ENCODE measurements at places on chromosomes 1 and 21.

DNA sequence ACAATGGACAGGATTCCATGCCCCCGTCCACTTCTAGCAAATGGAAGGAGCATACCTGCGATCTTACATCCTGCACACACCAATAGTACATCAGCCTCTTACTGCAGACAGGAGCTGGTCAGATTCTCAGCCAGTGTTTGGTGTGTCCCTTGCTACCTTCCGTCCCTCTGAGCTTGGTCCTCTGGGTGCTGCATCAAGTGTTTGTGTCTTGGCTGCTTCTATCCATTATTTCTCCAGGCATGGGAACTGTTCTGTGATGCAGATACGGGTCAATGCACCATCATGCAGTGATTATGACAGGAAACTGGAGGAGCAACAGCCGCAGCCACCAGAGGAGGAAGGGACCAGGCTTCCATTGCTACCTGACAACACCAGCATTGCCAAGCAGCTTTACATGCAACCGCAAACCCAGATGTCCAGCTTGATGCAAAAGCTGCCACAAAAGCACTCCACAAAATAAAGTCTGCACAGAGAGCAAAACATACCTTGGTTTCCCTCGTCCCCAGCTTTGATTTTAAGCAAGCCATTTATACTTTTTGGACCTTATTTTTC is 21.9 kb upstream of the OVAAL start:
- DNase-seq = no peak

DNA sequence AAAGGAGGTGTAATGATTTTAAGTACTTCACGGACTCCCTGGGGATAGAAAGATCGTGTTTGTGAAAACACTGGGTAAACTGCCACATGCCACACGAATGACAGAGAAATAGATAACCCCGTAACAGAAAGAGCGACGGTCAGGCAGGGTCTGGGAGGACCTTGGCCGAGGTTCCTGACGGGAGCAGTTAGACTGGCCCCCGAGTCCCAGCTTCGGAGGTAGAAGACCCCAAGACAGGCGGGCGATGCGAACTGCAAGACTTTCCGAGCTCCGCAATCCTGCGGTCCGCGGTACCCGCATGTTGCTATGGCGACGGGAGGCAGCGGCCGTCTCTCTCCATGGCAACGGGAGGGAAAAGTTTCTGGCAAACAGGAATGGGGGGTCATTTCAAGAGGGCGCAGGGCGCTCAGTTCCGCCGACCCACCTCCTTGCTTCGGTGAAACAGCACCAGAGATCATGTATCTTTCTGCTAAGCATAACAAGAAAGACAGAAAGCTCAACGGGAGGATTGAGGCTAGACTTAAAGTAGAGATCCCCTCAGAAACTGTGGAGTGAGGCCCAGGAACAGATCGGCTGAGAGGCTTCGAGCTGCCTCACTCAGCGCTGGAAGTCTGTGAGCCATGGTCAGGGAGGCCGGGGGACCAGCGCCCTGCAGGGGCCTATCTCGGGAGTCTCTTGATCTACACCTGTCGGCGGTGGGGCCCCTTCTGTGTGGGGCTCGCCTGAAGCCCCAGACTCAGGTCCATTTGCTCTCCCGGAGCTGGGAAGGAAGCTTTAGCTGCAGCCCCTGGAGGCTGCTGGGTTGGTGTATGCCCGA is 685 bp upstream of the SYT6 start:
- no peak for DNase-seq

DNA sequence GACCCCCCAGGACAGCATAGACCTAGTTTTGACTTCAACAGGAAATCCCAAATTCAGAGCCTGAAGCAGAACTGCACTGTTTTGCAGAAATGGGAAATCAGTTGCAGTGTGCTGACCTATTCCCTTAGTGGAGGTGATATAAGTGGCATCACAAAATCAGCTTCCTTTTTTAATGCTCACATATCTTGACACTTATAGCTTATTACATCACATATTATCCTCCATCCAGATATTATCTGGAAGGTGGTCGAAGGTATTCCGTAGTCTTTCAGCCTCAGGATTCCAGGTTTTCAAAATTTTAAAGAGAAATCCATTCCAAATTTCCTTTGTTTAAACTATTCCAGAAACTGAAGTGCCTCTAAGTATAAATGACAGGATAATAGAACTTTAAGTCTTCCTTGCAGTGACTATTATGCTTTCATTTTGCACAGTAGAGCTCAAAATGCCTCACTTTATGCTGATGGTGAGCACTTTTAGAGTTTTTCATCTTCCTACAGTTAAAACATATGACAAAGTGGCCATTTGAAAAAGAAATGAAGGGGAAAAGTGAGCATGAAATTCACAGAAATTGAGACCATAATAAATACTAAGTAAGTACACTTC is 106.4 kb upstream of the DPYD start:
- DNase-seq = no peak

- no peak for DNase-seq
Measured at GRCh38 chr1:207021876-207022596, 10.5 kb downstream of the C1orf116 start.

DNA sequence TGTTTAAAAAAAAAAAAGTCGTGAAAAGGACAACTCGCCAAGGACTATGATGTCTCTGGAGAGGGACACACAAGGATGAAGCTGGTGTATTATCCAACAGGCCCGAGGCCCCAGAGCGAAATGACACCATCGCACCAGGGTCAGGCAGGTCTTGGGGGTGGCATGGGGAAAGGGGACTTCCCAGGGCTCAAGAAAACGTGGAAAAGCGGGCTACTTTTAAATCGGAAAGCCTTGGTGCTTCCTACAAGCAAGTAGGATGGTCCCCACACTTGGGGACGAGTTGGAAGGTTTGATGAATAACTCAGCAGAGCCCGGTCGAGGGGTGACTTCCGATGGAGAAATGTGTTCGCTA is 505 bp upstream of the GNPAT start:
- DNase-seq = no peak

- no peak for DNase-seq
Measured at GRCh38 chr1:235069577-235070563, 58.8 kb downstream of the TOMM20 start.

- DNase-seq = no peak
Measured at GRCh38 chr1:24252185-24252780, 65.2 kb upstream of the IFNLR1 start.

DNA sequence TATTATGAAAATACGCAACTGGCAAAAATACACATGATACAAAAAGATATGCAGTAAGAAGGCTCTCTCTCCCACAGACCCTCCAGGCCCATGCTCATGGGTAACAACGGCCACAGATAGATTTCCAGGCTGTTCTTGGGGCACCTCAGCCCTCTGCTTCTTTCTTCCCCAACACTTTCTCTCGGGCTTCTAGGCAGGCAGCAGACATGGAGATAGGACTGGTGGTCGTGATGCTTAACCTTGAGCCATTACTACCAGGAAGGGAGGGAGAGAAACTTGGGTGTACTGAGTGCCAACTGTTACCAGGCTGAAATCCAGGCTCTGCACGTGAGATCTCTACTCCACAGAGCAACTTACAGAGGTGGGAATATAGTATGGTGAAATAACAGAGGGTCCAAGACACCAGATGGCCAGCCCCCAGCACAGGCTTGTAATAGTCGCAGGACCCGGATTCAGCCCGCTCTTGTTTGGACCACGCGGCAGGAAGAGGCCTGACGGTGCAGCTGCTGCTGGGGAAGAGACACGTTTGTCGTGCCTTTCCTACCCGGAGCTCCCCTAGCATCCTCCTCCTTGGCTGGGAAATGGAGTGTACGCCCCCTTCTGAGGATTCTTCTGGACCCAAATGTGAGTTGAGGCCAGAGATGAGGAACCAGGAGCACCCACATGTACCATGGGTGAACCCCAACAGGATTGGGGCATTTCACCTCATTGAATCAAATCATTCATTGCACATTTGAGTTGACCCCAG is 441.1 kb upstream of the VAMP3 start:
- no peak for DNase-seq

- DNase-seq = no peak
Measured at GRCh38 chr1:65980237-65980636, 187.5 kb downstream of the PDE4B start.

DNA sequence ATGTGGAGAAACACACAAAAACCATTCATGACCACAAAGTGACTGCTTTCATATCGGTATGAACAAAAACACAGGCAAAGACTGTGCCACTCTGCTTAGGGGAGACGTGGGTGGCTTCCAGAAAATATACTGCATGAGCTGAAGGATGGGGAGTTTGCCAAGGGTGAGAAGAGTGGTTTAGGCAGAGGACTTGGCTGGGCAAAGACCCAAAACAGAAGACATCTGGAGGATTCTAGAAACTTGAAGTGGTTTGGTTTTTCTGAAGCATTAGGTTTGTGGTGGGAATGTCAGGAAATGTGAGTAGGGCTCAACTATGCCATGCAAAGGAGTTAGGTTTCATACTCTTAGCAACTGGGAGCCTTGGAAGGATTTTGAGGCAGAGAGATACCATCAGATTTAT is 26.6 kb upstream of the DNM3 start:
- no peak for DNase-seq

- no peak for DNase-seq
Measured at GRCh38 chr1:35873243-35873750, 9.7 kb upstream of the AGO1 start.

DNA sequence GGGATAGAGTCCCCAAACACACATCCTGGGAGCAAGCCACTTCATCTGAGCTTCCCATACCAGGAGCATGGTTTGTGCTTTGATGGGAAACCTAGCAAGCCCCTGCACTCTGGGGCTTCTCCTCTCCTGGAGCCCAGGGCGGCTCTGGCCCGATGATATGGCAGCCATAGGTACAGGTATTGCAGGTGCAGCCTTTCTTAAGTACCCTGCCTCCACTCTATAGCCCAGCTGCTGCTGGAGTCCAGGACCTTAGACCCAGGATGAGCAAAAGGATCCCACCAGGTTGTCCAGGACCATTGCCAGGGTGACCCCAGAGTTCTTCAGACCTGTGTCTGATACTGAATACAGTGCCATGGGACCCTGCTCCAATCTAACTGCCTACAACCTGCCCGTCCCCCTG is 4.2 kb downstream of the C1orf226 start:
- no peak for DNase-seq

- no peak for DNase-seq
Measured at GRCh38 chr1:113983391-113983790, 4.1 kb downstream of the OLFML3 start.

- DNase-seq = no peak
Measured at GRCh38 chr1:62318320-62318755, 896 bp downstream of the KANK4 start.

DNA sequence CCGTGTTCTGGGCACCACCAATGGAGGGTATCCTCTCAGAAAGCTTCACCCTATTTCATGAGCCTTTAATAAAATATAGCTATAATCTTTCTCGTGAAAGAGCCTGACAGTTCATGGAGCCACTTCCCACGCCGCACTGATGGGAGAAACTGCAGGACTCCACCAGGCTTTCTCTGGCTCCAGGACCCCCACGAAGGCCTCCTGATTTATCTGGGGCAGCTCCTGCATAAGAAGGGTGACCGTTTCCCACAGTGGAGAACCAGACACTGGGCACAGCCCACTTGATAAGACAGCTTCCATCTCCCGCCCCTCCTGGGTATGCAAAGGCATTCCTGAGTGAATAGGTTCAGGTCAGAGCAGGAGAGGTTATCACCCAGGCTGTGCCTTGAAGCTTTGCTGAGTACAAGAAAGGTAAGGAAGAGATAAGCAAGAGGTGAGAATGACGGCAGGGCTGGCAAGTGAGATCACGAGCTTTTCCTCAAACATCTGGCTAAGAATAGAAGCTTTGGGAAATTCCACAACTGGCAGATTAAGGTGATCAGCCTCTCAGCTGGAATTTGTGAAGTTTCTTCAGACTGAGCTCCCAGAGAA is 499.8 kb downstream of the KIF26B start:
- no peak for DNase-seq

DNA sequence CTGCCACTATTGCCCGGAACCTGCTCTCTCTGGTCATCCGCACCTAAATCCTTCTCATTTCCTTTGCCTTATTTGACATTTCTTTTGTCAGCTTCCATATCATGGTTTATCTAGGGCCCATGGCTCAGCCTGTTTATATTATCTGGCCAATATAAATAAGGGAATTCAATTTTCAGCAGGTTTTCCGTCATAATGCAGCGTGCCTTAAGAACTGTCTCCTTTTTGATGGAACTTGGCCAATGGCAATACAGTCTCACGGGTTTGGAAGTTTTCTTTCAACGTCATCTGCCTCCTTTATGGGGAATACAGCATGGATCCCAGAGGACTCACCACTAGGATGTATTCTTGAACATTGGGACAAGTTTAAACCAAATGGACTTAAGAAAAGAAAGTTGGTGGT is 77.8 kb upstream of the KIAA0040 start:
- no peak for DNase-seq

DNA sequence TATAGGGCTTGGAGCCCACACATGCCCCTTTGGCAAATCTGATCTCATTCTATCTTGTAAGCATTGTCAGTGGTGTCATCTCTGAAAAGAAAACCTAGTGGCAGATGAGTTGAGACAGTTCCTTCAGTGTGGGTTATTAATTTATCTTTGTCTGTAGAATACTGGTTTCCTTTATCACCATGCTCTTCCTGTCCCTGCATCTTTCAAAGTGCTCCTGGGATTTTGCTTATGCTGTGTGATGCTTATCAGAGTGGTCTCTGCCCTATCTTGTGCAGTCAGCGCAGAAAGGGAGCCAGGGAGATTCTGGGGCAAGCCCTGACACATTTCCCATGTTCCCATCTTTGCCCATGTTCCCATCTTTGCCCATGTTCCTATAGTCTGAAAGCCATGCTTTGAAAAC is 402.9 kb downstream of the RWDD3 start:
- no peak for DNase-seq

GRCh38 chr1:227546598-227547309 is 16.6 kb upstream of the ZNF678 start:
- no peak for DNase-seq

GRCh38 chr1:66182551-66183178 is 351.3 kb upstream of the SGIP1 start:
- no peak for DNase-seq

- no peak for DNase-seq
Measured at GRCh38 chr1:97739596-97740103, 181.2 kb downstream of the DPYD start.

DNA sequence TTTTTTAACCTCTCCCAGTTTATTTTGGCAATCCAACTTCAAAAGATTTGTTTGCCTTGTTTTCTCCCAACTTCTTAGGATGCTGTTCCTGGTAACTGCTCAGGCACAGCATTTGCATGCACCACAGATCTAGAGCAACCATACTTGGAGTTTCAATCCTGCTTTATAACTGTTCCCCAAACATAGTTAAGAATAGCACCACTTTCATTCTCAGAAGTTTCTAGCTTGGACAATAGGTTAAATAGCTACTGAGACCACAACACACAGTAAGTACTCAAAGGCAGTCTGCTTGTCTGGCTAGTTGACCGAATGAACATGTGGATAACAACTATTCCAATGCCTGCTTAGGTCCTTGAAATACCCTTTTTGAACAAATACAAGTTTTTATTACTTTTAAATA is 76.8 kb downstream of the FOXJ3 start:
- DNase-seq = no peak

DNA sequence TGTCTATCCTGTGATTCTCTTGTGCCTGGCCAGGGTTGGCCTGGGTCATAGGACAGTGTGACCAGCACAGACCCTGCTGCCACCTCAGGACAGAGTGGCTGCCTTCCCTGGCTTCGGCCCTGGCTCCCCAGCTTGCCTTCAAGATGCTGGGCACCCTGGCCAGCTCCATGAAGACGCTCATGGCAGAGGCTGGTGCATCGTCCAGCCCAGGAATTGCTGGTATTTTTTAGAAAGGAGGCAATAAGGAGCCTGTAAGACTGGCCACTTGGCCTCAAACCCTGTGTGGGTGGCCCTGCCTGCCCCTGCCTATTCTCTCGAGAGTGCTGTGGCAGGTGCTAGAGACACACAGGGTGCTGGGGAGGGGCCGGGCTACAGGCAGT is 70.4 kb upstream of the ACTRT2 start:
- no peak for DNase-seq

GRCh38 chr1:225026701-225027100 is 97.2 kb downstream of the DNAH14 start:
- no peak for DNase-seq
